Suprapubic skin (tissue), 4 donors: ENCODE measurements at places on chromosomes 6 and 20. TPM values are rescaled to one million over a fixed set of nuclear protein-coding genes. Genes with fewer than 3 reads are reported as not detected.

EYA4 gene
- total RNA-seq, result 3.4 TPM

TFAP2A gene
- total RNA-seq, result 97.0 TPM

PRSS16 gene
- total RNA-seq, result 12.3 TPM

BEND6 gene
- total RNA-seq, result not detected

ADGB gene
- 0.29 TPM for total RNA-seq
